ENCODE measurements at places on chromosomes 1 and 21.

DNA sequence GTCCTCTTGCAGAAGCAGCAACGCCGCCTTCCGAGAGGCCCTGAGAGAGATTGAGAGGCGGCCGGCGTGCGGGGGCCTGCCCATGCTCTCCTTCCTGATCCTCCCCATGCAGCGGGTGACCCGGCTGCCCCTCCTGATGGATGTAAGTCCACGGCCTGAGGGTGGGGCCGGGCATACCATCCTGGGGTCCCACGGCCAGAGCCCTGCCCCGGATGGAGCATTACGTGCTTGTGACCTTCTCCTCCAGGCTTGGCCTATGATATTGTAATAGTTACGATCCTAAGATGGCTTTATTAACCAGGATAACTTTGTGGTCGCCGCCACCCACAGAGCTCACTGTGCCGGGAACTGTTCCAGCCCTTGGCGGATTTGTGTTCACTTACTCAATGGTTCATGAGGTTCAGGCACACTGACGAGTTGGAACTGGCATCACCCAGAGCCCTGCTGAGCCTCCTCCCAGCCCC is 18.9 kb downstream of the ARHGEF16 start:
- no peak for DNase-seq

DNA sequence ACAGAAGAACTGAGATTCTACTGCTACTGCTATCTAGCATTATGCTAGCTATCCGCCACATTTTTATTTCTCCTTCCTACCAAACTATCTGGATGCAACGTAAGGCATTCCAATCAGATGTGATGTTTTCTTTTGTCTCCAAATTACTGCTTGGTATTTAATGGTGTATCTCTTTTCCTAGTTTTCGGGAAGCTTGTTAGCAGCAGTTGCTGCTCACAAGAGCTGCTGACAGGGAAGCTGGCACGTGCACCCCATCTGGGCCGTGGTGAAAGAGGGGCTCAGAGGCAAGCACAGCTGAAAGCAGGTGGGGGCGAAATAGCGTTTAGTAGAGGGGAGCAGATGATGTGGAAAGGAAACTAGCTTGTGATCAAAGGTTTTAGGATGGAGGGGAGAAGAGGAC is 57.3 kb downstream of the JAK1 start:
- no peak for DNase-seq

DNA sequence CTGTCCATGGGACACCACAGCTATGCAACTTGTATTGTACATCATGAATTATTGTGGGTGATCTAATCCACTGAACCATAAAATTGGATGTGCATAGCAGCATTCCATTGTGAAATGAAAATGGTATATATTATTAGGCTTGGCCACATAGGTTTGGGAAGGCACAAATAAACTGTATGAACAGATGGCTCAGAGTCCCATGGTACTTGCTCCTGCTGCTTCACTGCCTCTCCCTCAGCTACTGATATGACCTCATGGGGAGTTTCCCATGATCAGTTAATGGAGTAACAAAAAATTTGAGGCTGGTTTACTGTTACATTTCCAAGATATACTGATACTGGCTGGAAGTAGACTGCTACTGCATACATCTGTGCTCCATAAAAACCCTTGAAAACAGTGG is 152.7 kb upstream of the NEGR1 start:
- DNase-seq = no peak

DNA sequence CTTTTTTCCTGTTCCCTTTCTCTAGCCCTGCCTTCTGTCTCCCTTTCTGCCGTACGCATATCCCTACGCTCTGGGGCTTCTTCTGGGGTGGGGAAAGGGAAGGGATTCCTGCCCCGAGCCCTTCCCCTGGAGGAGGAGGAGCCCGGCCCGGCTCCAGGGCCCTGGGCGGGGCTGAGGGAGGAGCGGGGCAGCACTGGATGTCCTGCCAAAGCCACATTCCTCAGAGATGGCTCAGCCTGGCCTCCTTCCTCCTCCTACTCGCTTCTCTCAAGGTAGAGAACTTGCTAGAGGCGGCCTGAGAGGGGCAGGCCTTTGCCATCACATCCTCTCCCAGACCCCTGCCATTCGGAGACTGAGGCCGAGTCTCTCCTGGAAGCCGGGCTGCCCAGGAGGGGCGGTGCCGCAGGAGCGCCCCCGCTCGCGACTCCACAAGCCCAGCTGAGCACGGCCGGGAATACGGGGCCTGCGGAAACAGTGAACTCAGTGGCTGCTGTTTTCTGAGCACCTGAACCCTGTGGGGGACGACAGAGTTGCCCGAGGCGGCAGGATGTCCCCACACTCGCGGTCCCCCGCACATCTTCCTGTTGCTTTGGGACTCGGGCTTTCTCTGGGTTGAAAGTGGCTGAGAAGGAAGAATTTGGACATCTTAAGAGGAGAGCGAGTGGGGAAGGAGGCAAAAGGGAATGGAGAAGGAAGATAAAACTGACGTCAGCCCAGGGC is 12.2 kb downstream of the ADAMTSL4 start:
- no peak for DNase-seq

DNA sequence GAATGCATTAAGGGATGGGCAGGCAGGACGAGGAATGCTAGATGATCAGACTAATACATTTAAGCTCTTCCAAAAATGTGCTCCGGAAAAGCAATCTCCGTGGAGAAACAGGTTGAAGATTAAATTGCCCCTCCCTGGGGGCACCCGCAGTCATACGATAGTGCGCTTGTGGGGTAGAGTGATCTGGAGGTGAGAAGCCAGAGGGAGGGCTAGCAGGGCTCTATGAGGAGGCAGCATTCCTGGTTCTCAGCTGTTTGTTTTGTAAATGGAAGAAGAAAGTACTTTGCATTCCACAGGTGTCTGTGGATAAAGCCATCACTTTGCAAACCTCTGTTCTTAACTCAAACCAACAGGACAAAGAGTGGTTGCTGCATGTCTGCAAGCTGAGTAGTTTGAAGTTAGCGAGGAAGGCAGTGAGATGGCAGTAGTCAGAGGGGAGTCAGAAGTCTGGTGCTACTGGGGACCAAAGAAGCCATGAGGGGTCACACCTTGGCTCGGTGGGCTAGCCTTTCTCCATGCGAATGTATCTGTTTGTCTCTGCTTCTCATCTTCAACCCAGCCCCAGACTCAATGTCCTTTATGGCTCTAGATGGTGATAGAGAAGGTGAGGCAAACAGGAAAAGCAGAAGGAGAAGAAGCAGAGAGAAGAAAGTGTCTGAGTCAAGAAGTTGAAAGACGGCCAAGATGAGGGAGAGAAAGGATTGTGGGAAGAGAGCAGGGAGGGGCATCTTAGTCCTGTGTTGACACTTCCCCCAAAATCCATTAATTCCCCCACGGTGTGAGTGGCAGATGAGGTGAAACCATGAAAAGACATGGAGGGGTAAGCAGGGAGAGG is 65.2 kb upstream of the GJA8 start:
- DNase-seq = no peak

- DNase-seq = no peak
Observed at GRCh38 chr1:67451815-67452214, 21.6 kb upstream of the SERBP1 start.

DNA sequence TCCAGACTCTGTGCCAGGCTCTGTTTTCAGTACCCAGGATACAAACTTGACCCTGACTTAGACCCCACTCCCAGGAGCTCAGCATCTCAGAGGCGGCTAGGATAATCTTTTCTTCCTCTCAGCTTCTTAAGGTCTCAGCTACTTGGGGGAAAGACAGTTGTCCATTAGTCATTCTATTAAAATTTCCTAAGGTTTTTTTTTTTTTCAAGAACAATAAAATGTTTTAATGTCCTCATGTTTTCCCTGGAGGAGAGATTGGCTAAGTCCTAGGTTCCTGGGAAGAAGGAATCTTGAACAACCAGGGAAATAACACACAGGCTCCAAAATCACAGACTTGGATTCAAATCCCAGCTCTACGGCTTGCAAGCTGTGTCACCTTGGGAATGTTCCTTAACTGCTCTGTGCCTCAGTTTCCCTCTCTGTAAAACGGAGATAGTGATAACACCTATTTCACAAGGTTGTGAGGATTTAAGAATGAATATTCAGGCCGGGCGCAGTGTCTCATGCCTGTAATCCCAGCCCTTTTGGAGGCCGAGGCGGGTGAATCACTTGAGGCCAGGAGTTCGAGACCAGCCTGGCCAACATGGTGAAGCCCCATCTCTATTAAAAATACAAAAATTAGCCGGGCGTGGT is 33.0 kb downstream of the CDK18 start:
- no peak for DNase-seq
